Fibroblast of lung (primary cell): ENCODE measurements at places on chromosomes 11 and 22.
A peak's percentile ranks its signal among the peaks of the same experiment; 100 is the strongest.

GRCh38 chr22:36056980-36057379, 28.4 kb upstream of the RBFOX2 start:
- H3K4me1 ChIP-seq, result peaks cover 2% of the 10 kb centered on the region
- no peak overlapping the region for H3K4me3 ChIP-seq

DNA sequence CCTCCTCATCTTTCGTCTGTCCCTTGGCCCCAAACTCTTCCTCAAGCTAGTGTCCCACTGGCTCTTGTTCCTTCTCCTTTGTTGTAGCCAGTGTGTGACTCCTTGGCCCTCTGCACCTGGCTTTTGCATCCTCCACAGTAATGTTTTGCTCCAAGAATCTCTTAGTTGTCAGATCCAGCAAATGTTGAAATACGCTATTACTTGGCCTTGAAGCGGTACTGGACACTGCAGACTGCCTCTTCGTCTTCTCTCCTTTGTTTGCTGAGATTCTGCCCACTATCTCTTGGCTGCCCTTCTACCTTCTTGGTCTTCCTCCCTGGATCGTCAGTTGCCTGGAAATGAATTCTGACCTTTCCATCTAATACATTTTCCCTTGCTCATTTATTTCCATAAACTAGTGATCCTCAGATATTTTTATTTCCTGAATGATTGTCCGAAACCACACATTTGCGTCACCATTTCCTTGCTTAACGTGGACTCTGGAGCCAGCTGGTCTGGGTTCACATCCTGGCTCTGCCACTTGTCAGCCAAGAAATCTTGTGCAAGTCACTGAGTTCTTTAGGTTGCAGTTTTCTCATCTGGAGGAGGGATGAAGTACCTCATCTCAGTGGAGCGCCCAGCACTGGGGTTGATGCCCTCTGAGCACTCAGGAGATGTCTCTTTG, 113.6 kb downstream of the LDLRAD3 start:
- no peak overlapping the region for H3K27ac ChIP-seq
- peak; percentile 92 for DNase-seq
- no peaks in the 10 kb centered on the region for H3K36me3 ChIP-seq
- H3K4me1 ChIP-seq, result no peaks in the 10 kb centered on the region
- H3K27me3 ChIP-seq, result no peaks in the 10 kb centered on the region
- no peak overlapping the region for H3K4me3 ChIP-seq

- no peak overlapping the region for H3K27ac ChIP-seq
- peaks cover 2% of the 10 kb centered on the region for H3K27me3 ChIP-seq
- H3K36me3 ChIP-seq, result no peaks in the 10 kb centered on the region
- H3K4me3 ChIP-seq, result no peak overlapping the region
Measured at GRCh38 chr11:75186999-75187398, 36.1 kb downstream of the SLCO2B1 start.

DNA sequence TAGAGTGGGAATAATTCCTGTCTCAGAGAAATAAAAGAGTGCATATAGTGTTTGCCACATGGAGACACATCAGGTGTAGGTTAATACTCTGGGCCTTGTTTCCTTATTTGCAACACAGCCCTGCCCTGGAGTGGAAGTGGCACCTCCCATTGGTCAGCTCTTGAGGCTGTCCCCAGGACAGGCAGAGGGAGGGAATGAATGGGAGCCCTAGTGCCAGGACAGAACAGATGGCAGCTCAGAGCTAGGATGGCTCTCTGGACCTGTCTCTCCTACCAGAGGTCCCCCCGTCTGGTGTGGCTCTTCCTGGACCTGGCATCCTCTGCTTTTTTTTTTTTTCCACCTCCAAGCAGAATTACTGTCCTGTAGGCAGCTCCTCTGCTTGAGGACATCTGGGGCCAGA, 35.6 kb downstream of the LIMK2 start:
- H3K4me3 ChIP-seq, result peak overlapping the region; percentile 69
- H3K27me3 ChIP-seq, result no peaks in the 10 kb centered on the region
- no peak for DNase-seq
- H3K4me1 ChIP-seq, result peaks cover 20% of the 10 kb centered on the region
- no peaks in the 10 kb centered on the region for H3K36me3 ChIP-seq
- H3K27ac ChIP-seq, result no peak overlapping the region

DNA sequence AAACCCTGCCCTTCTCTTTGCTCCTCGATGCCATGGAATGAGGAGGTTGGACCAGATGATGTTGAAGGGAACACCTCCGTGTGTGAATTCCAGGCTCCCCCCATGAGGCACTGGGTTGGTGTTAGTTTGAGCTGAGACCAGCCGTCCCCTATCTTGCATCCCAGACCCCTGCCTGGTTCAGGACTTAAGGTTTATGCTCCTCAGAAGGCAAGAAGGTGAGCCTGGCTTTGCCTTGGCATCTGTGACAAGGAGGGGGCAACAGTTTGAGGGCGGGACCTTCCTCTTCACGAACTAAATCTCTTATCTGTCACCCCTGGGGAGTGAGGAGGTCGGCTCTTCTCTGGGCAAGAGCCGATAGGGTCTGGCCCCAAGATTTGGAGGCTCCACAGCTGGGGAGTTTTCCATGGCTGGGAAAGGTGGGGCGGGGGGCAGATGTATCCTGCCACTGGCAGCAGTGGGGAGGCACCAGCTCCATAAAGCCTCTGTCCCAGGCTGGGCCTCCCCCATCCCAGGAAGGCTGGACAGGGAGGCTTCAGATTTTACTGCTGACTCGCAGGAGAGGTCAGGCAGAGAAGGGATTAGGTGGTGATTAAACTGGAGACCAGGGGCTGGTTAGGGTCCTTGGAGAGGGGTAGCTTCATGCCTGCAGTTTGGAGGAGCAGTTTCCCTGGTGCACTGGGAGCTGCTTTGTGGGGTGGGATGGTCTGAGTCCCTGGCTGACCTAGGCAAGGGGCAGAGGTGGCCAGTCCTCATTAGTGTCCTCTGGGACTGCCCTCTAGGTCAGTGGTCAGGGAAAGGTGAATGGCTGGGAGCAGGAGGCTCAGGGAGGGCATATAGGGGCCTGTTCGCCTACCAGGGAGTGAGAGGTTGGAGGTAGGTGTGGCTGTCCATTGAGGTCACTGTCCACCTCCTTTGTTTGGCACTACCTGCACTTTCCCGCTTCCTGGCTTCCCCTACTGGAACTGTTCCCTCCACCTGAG, 1.1 kb downstream of the SEC14L2 start:
- H3K4me1 ChIP-seq, result peaks cover 11% of the 10 kb centered on the region
- H3K36me3 ChIP-seq, result peaks cover 1% of the 10 kb centered on the region
- H3K27ac ChIP-seq, result peak overlapping the region; percentile 41
- H3K4me3 ChIP-seq, result peak overlapping the region; percentile 77
- H3K27me3 ChIP-seq, result no peaks in the 10 kb centered on the region

DNA sequence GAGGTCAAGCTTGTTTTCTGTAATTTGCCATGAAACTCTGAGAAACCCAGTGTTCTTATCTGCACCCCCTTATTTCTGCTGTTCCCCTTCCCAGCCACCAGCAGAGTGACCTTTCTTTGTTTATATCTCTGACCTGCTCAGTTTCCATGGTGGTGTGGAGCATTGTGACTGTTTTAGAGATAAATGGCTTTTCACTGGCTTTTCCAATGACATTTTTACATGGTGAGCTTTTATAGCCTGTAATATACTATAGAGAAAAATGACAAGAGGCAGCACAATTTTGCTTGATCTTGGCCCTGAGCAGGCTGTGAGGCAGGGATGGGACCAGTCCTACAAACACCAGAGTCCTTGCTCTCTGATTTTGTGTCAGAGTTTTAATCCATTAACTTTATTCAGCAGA, 233.9 kb downstream of the FAT3 start:
- H3K27me3 ChIP-seq, result no peaks in the 10 kb centered on the region
- DNase-seq, result no peak
- no peaks in the 10 kb centered on the region for H3K36me3 ChIP-seq
- no peak overlapping the region for H3K4me3 ChIP-seq
- H3K4me1 ChIP-seq, result no peaks in the 10 kb centered on the region

- no peaks in the 10 kb centered on the region for H3K4me1 ChIP-seq
- H3K27me3 ChIP-seq, result no peaks in the 10 kb centered on the region
- no peak for DNase-seq
- H3K27ac ChIP-seq, result no peak overlapping the region
- no peaks in the 10 kb centered on the region for H3K36me3 ChIP-seq
Measured at GRCh38 chr11:128262463-128263345, 324.7 kb downstream of the ETS1 start.

DNA sequence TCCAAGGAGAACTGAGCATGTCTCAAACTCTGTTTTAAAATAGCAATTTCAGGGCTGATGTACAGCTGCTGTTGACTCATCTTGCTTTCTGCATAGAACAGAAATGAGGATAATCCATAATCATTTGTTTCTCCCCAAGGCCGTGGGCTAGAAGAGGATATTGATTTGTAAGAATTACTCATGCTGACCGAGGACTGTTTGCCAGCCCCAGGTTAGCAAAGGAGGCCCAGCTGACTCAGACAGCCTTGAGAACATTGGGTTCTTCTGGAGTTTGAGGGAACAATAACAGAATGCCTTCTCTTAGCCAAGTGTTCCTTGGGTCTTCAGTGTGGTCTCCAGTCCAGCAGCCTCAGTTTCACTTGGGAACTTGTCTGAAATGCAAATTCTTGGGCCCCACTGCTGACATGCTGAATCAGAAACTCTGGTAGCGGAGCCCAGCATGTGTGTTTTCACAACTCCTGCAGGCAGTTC, 92.0 kb downstream of the ZC3H12C start:
- no peak overlapping the region for H3K27ac ChIP-seq
- H3K36me3 ChIP-seq, result no peaks in the 10 kb centered on the region
- peaks cover 4% of the 10 kb centered on the region for H3K4me1 ChIP-seq
- H3K4me3 ChIP-seq, result no peak overlapping the region
- peak; percentile 74 for DNase-seq
- H3K27me3 ChIP-seq, result no peaks in the 10 kb centered on the region

GRCh38 chr11:120032766-120033390, 105.0 kb downstream of the TRIM29 start:
- no peaks in the 10 kb centered on the region for H3K4me1 ChIP-seq
- no peaks in the 10 kb centered on the region for H3K36me3 ChIP-seq

- no peak overlapping the region for H3K27ac ChIP-seq
- no peaks in the 10 kb centered on the region for H3K4me1 ChIP-seq
- H3K36me3 ChIP-seq, result peaks cover 24% of the 10 kb centered on the region
- no peak overlapping the region for H3K4me3 ChIP-seq
- DNase-seq, result no peak
- no peaks in the 10 kb centered on the region for H3K27me3 ChIP-seq
Measured at GRCh38 chr22:21931056-21931455, 21.6 kb downstream of the PPM1F start.

- peak; percentile 92 for DNase-seq
- peak overlapping the region; percentile 98 for H3K27ac ChIP-seq
- H3K36me3 ChIP-seq, result no peaks in the 10 kb centered on the region
- no peaks in the 10 kb centered on the region for H3K27me3 ChIP-seq
Measured at GRCh38 chr11:11842421-11843008, 743 bp downstream of the USP47 start.

- H3K36me3 ChIP-seq, result no peaks in the 10 kb centered on the region
- DNase-seq, result no peak
- H3K27me3 ChIP-seq, result peaks cover 19% of the 10 kb centered on the region
- no peak overlapping the region for H3K4me3 ChIP-seq
Measured at GRCh38 chr11:118146554-118146953, 6.1 kb downstream of the SCN4B start.

DNA sequence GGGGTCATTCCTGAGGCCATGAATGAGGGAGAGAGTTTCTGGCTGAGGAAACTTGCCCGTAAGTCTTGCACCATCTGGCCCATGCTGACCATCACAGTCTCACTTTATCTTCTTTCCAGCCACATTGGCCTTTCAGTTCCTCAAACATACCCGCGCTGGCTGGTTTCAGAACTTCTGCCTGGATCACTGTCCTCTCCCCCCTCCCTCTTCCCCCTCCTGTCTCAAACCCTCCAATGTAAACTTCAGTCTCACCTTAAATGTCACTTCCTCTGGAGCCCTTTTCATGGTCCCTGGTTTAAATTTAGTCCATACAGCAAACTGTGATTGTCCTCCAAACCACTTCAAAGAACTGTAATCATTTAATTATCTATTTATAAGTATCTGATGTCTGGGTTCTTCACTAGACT, 3.7 kb upstream of the TMEM109 start:
- peaks cover 14% of the 10 kb centered on the region for H3K27me3 ChIP-seq
- no peak overlapping the region for H3K27ac ChIP-seq
- DNase-seq, result no peak
- no peaks in the 10 kb centered on the region for H3K4me1 ChIP-seq

GRCh38 chr11:113468726-113469345, 6.4 kb downstream of the DRD2 start:
- no peak overlapping the region for H3K27ac ChIP-seq
- no peaks in the 10 kb centered on the region for H3K27me3 ChIP-seq
- H3K4me1 ChIP-seq, result no peaks in the 10 kb centered on the region
- H3K4me3 ChIP-seq, result no peak overlapping the region
- H3K36me3 ChIP-seq, result no peaks in the 10 kb centered on the region

DNA sequence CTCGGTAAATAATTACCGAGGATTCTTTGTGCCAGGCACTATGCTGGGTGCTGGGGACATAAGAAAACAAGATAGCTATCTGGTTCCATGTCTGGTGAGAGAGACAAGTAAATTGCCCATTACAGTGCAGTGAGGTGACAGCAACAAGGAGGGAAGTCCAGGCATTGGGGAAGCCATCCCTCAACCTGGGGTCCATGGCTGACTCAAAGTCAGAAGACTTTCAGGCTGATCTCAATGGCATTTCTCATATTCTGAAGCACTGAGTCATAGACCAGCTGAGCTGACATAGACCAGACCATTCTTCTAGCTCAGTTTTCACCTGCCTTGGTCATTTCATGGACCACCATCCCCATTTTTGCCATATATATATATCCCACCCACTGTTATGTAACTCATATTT, 158.8 kb downstream of the TTC17 start:
- H3K4me3 ChIP-seq, result no peak overlapping the region
- DNase-seq, result peak; percentile 33
- H3K4me1 ChIP-seq, result no peaks in the 10 kb centered on the region
- no peak overlapping the region for H3K27ac ChIP-seq
- H3K27me3 ChIP-seq, result no peaks in the 10 kb centered on the region

- no peak overlapping the region for H3K27ac ChIP-seq
- H3K36me3 ChIP-seq, result peaks cover 31% of the 10 kb centered on the region
- peaks cover 5% of the 10 kb centered on the region for H3K4me1 ChIP-seq
- peak; percentile 35 for DNase-seq
- H3K4me3 ChIP-seq, result no peak overlapping the region
Measured at GRCh38 chr22:40414311-40414710, 43.9 kb downstream of the SGSM3 start.

DNA sequence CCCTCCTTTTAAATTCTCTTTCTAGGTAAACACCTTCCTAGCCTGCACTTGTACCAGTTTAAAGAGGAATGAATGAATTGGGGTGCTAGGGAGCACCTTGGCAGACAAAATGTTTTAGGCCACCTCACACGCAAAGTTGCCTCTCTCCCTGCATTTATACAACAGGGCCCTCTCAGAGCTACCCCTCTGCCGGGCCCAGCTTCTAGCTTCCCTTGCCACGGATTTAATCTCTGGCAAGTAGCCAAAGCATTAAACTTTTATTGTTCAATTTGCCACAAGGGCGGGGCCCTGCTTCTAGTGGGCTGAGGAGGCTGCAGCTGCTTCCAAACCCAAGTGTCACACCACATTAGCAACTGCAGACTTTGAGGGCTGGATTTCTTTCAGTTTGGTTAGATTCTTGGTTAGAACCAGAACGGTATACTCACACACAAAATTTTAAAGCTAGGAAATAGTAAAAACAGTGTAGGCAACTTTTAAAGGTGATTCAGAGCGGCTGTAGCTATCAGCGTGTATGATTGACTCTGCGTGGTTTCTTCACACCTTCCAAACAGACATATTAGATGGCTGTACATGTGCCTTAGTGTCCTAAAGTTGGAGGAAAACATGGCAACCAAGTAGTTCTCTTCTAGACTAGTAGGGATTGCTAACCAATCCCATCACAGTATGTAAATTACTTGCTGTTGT, 6.5 kb downstream of the KREMEN1 start:
- peak; percentile 36 for DNase-seq
- H3K36me3 ChIP-seq, result no peaks in the 10 kb centered on the region
- no peaks in the 10 kb centered on the region for H3K27me3 ChIP-seq
- H3K4me3 ChIP-seq, result no peak overlapping the region
- no peak overlapping the region for H3K27ac ChIP-seq
